ENCODE measurements at places on chromosomes 2 and 18.

DNA sequence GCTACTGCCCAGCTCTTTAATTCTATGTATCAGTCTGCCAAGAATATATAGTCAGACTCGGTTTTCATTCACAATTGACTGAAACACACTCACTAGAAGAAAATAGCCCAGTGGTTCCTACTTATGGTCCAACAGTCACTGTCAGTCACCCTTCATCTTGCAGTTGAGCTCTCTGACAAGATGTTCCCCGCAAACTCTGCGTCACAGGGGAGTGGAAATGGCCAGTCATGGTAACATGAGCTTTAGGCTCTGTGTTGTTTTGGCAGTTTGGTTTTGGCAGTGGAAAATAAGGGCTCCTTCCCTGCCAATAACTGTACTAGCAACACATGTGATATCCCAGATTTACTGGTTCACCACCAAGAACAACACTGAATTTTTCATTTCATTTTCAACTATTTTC is 122.5 kb downstream of the PRPF40A start:
- DNase-seq, result no peak

- DNase-seq, result peak; percentile 94
These were observed 136.5 kb downstream of the CTIF start for GRCh38 chr18:48675352-48675761.

- peak; percentile 76 for DNase-seq
These were observed 14.1 kb downstream of the KLF11 start for GRCh38 chr2:10057231-10058107.

DNA sequence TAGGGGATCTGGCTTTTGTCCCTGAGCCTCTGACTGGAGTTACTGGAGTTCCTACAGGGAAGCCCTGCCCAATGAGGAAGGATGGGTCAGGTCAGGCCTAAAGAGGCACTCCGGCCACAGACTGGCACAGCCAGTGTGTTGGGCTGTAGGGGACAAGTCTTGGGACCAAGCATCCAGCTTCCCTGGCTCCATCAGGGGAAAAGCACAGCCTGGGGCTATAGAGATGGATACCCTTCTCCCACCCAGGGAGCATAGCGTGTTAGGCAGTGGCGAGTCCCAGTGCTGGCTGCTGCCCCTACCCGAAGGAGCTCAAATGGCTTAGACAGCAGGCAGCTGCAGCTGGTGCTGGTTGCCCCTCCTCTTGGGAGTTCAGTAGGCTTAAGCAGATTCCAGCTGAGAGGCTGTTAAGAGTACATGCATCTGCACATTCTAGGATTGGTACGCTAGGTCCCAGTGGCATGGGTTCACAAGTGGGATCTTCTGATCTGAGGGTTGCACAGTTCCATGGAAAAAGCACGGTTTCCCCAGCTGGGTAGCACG is 111.4 kb downstream of the DCDC2C start:
- DNase-seq, result no peak

DNA sequence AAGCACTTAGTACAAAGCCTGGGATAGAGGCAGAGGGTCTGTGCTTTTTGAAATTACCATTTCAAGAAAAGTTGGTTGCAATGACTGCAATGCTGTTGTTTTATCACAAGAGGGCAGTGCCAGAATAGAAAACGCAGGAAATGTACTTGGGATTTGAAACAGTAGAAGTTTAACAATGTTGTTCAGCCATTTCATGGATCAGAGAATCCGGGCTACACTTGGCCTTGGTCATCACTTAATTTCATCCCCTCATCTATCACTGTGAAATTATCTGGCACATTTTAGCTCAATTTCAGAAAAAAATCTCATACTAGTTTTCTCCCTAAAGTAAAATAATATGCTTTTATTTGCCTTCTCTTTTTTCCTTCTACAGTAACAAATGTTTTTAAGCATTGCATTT is 70.8 kb downstream of the RAPGEF4 start:
- DNase-seq, result no peak

DNA sequence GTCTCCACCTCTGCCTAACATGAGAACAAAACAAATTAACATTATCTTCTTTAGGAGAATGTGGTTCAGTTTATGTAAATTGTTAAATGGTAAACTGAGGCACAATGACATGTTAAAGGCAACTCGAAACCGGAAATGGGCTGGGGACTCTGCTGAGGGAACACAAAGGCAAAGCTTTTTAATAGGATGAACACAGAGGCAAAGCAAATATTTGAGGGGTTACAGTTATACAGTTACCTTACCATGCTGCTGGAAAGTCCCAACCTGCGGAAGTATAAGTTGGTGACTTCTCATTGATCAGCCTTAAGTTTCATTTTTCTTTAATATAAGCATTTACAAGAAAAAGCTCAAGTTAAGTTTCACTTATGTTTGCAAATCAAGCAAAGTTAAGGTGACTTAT is 195.0 kb downstream of the DLGAP1 start:
- no peak for DNase-seq

DNA sequence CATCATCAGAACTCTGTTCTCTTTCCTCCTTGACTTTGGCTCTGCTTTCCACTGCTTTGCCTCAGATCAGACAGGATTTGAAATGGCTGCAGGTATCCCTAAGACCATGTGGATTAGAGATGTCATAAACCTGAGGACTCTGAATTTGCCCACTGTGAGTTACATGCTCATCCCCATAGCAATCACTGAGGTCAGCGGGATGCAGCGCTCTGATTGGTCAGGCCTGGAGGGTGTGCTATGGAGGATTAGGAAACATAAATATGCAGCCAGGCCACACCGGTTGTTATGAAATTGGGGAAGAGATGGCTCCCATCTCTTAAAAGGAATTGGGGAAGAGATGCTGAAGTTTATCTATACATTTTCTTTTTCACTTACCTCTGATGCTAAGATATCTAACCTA is 73.7 kb upstream of the DNAJC10 start:
- DNase-seq, result no peak

DNA sequence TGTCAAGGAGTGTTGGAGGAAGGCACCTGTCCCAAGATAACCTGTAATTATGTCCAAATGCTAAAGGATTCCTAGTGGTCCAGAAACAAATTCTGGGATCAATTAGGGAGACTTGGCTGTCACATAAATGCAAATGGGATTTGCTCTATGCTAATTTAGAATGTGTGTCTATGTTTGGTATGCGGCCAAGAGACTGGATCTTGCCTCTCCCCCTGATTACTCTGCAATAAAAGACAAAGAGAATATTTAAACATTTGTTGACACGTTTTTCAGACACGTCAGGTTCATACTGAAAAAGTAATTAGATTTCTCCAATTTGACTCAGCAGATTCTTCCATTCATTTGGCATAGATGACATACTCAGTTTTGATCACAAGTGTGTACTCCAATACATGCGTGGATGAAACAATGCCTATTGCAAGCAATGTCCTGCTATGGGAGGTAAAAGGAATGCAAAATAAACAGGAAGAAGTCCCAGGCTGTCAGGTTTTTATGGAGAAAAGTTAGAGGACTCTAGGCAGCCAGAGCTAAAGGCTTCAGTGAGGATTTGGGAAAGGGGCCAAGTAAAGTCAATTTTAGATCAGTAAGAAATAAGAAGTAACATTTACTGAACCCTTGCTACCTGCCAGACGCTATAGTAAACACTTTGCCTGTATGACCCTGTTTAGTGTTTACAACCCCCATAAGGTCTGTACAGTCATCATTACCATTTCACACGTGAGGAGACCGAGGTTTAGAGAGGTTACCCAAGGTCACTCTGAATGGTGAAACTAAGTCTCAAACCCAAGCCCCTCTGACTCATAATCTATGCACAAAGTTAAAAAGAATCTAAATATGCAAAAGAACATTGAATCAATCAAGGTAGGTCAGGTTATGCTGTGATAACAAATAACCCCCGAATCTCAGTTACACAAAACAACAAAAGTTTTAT is 7.8 kb downstream of the ANTXR1 start:
- DNase-seq, result no peak

DNA sequence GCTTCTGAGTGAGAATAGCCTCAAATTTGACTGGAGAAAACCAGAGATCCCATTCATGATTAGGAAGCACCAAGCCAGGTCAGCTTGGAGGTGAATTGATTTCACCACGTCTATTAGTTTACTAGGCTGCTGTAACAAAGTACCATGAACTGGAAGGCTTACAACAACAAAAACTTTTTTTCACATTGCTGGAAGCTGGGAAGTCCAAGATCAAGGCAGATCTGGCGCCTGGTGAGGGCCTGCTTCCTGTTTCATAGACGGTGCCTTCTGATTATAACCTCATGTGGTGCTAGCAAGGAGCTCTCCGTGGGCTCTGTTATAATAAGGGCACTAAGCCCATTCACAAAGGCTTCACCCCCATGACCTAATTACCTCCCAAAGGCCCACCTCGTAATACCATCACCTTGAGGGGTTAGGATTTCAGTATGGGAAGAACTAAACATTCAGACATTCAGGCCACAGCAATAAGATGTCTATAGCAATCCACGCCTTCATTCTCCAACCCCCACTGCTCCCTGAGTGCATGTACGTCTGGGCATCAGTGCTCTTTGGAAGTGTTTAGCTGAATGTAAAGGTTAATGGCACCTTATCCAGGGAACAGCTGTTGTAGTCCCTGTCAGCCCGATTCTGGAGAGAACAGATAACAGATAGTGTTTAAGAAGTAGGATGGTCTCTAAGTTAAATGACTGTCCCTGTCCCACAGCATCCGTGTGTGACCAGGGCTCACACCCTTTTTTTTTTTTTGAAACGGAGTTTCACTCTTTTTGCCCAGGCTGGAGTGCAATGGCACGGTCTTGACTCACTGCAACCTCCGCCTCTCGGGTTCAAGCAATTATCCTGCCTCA is 89.2 kb downstream of the SOCS6 start:
- DNase-seq, result no peak

- DNase-seq, result no peak
These were observed 17.5 kb downstream of the VRK2 start for GRCh38 chr2:58064086-58064485.

DNA sequence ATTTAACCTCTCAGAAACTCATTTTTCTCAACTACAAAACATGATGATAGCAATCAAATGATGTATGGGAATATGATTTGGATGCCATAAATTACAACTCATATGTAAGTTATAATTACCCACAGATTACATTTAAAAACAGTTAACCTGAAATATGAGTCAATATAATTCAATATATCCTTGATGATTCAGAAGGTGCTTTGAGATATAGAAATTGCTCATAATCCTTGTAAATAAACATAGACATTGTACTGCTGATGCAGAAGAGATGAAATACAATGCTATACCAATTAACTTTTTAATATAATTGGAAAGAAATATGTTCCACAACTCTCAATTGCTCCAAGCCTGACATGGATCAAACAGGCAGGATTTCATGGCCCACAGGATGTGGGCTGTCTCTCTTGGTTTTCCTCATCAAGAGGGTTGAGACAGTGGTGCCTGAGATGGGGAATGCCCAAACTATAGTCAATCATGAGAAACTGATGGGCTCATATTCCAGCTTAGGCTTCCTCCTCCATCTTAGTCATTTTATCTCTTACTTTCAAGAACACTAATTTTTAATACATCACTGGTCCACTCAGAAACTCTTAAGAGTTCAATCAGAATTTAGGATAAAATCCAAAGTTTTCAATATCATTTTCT is 49.4 kb downstream of the NCKAP5 start:
- DNase-seq, result no peak

DNA sequence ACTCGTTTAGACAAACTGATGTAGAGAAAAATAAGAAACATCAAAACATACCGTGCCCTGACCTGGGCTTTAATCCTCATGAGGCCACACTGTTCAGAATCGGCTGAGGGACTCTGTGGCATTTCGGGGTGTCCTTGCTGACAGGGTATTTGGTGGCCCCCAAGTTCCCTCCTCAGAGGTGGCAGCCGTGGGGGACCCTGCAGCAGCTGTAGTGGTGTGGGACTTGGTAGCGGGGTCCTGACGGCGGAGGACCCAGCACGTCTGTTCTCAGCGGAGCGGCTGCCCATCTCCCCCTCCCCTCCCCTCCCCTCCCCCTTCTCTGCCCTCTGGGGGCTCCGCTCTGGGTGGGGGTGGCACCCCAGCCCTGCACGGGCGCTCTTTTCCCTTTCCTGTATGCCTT is 18.4 kb downstream of the KCNG2 start:
- DNase-seq, result no peak

DNA sequence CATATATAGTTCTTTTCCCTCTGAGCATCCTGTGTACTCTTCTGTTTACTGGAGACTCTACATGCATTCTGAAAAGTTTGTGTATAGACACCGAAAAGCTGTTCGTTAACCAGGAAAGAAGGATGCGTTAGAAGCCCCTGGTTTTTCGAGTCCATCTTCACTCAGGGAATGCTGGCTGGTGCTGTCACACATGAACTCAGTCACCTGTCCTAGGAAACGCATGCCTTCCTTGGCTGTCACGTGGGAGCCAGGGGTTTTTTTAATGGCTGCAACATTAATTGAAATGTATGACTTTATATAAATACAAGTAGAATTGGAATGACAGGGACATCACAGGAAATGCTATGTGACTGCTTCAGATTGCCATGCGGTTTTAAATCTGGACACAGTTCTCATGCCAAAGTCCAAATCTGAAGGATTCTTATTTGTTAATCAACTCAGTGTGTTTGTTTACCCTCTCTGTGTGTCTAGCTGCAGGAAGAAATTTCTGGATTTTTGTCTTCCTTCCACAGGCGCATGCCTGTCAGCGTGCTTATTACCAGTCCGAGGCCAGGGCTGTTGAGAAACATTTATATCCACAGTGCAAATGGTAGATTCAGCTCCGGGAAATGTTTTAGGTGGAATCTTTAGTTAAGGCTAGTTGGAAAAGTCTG is 2.6 kb downstream of the RAMP1 start:
- DNase-seq, result no peak
